ENCODE measurements at places on chromosomes 7 and 10.

GRCh38 chr7:391411-391951 is 101.5 kb downstream of the FOXL3 start:
- no peak for DNase-seq

DNA sequence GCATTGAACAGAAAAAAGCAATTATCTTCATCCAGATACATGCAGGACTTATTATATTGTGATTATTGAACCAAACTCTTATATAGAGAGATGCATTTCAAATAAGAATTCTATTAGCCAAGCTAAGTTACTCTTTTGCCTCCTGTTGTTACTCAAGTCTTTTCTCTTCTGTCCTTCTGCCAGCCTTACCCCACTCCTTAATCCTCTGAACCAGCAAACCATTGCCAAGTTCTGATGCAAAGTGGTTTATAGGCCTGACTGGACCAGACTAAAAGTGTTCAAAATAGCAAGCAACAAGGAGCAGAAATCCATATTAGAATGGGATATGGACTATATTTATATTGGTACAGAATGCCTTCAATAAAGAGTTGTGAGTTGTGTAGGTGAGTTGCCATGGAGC is 2.2 kb upstream of the SLC26A4 start:
- no peak for DNase-seq

- no peak for DNase-seq
Measured at GRCh38 chr10:90138844-90139243, 437.5 kb downstream of the KIF20B start.

DNA sequence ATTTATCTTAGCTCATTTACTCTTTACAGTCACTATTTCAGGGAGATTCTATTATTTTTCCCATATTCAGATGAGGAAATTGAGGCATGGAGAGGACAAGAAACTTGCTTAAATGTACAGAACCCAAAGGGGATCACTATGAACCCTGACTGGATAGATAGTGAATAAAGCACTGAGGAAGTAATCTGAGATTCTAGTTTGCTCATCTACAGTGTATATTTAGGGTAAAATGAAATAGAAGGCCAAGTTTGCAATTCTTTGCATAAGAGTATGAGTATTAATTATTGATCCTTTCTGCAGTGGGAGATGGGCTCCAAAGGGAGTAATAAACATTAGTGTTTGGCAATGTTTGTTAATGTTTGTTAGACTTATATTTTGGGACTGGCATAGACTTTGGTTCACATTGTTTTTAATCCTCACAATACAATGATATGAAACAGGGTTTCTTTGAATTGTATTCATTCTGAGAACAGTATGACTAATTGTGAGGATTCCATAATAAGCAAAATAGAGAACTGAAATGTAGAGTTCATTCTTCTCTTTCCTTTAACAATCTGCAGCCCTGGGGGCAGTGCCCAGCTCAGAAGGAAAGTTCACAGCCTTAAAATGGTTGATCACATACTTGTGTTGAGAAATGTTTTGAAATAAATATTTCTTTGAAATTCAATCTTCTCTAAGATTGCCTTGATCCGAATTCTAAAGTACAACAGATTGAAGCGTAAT is 131.0 kb upstream of the ZNF804B start:
- no peak for DNase-seq

DNA sequence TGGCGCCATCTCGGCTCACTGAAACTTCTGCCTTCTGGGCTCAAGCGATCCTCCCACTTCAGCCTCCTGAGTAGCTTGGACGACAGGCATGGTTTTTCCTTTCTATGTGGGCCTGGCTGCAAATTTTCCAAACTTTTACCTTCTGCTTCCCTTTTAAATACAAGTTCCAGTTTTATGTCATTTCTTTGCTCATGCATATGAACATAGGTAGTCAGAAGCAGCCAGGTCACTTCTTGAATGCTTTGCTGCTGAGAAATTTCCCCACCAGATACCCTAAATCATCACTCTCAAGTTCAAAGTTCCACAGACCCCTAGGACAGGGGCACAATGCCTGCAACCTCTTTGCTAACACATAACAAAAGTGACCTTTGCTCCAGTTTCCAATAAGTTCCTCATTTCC is 21.6 kb upstream of the RPEL1 start:
- DNase-seq, result no peak

GRCh38 chr7:45937301-45937700 is 16.2 kb upstream of the IGFBP3 start:
- DNase-seq, result no peak

- DNase-seq, result no peak
Measured at GRCh38 chr10:81414038-81414437, 461.0 kb upstream of the NRG3 start.

- DNase-seq, result no peak
Measured at GRCh38 chr7:95929710-95930280, 157.4 kb downstream of the DYNC1I1 start.

DNA sequence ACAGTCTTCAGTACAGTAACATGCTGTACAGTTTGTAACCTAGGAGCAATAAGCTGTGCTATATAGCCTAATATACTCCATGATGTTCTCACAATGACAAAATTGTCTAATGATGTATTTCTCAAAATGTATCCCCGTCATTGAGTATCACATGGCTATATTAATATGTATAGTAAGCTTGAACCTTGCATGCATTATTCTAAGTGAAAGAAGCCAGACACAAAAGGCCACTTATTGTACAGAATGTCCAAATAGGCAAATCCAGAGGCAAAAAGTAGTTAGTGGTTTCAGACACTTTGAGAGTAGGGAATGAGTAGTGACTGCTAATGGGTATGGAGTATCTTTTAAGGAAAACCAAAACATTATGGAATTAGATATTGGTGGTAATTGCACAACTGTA is 545.1 kb downstream of the ATRNL1 start:
- no peak for DNase-seq

- peak; percentile 72 for DNase-seq
Measured at GRCh38 chr10:102673819-102674511, 29.7 kb downstream of the TRIM8 start.

DNA sequence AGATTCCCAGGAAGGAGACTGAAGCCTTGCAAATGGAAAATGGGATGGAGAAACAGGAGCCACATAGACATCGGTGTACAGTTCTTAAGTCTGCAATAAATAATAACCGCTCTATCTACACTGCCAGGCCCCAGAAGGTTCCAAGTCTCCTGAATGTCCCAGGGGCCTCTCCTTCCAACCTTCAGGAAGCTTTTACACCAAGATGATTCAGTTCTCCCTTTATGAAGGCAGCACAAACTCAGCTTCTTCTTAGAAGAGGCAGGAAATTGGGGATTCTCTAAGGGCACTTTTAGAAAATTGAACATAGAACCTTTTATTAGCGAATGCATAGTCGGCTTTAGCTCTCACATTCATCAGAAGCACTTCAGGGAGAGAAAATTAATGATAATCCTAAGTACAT is 130.8 kb upstream of the LYZL1 start:
- no peak for DNase-seq

GRCh38 chr7:16063716-16064675 is 357.3 kb downstream of the CRPPA start:
- no peak for DNase-seq

GRCh38 chr10:76626386-76626785 is 1011.2 kb downstream of the KCNMA1 start:
- no peak for DNase-seq

- no peak for DNase-seq
Measured at GRCh38 chr7:49718760-49719159, 54.7 kb upstream of the VWC2 start.

DNA sequence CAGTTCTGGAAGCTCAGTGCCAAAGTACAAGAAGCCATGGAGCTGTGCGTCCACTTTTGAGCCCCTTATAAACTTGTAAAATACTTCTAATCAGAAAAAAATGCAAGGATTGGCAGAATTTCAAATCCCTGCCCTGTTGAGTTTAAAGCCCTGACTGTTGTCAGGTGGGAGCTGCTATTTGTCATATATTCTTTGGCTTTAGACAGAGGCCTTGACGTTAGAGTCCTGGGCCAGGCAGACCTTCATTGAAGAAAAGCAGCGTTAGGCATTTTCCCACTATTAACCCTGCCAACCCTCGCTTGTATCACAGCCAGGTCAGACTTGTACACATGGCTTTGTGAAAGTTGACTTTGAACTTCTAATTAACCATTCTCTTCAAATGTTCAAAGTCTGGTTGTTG is 155.4 kb downstream of the TWIST1 start:
- no peak for DNase-seq
